ENCODE measurements at places on chromosomes 12 and 14.

DNA sequence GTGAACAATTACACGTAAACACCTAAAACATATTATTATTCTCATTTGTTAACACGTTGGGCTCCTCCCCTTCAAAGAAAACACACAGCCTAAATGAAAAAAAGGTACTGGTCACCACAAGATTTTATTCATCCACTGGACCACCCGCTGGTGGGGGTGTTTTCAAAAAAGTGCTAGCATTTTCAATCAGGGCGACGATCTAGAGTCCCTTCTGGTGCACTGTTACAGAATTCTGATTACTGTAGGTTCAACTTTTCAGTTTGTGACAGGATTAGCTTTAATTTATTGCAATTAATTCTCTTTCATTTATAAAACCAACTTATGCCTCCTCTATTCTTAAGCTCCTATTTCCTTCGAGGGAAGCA is 443 bp downstream of the MAGOHB start:
- DNase-seq = peak; percentile 36

GRCh38 chr12:104930388-104931326 is 27.4 kb downstream of the SLC41A2 start:
- no peak for DNase-seq

DNA sequence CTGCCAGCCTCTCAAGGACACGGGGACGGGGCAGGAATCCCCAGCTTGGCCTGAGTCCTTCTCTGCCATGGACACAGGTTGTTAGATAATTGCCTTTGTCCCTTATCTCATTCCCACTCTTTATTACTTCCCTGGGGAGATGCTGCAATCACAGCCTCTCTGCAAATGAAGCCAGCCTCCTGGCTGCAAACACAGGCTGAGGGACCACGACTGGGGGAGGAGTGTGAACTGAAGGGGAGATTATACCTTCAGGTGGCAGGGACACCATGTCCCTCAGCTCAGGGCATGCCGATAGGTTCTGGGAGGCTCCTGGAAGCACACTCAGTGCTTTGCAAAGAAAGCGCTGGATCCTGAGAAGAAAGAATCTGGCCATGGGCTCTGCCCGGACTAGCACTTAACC is 16.1 kb upstream of the CHGA start:
- no peak for DNase-seq

DNA sequence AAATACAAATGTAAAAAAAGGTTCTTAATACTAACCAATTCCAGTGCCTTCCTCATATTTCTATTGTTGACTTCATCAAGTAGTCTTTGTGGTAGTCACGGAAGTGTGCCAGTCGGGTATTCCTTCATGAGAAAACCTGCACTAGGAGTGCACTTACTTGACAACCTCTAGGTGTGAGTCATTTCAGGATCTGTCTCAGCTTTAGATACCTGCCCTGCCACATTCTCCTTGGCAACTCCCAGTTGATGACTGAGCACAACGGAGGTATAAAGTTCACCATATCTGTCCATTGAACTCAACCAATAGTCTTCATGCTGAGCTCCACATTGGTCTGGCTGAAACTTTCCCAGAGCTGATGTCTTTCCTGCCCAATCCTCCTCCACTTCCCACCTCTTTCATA is 215.7 kb downstream of the SYT10 start:
- no peak for DNase-seq

DNA sequence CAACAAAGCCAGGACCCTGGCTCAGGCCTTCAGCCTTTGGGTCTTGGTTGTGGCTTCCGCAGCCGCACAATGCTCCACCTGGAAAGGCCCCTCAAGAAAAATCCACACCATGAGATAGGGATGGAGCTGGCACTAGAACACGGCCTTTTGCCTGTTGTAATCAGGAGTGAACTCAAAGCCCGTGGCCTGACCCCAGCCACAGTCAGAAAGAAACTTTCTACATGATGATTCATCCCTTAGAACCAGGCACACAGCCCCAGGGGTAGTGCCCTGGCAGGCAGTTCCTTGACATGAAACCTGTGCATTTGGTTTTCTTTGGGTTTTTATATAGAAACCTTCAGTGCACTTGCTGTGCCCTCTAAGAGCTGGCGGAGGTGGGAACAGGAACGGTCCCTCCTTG is 5.1 kb downstream of the CLMN start:
- no peak for DNase-seq

GRCh38 chr14:64081174-64081746 is 212.9 kb downstream of the ESR2 start:
- DNase-seq = no peak

- no peak for DNase-seq
Measured at GRCh38 chr12:29582146-29582545, 84.7 kb upstream of the OVCH1 start.

DNA sequence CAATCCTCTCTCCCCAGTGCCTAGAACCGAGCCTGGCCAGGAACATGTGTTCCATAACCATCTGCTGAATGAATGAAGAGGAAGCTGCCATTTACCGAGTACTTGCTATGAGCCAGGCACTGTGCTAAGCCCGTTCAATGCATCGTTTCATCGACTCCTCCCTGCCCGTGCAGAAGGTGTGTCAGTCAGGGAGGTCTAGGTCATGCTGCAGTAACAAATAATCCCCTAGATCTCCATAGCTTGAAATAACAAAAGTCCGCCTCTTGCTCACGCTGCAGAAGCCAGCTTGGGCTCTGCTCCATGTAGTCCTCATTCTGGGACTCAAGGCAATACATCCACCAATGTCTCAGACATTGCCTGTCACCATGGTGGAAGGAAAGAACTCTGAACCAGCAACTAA is 101.3 kb downstream of the SCARB1 start:
- no peak for DNase-seq

DNA sequence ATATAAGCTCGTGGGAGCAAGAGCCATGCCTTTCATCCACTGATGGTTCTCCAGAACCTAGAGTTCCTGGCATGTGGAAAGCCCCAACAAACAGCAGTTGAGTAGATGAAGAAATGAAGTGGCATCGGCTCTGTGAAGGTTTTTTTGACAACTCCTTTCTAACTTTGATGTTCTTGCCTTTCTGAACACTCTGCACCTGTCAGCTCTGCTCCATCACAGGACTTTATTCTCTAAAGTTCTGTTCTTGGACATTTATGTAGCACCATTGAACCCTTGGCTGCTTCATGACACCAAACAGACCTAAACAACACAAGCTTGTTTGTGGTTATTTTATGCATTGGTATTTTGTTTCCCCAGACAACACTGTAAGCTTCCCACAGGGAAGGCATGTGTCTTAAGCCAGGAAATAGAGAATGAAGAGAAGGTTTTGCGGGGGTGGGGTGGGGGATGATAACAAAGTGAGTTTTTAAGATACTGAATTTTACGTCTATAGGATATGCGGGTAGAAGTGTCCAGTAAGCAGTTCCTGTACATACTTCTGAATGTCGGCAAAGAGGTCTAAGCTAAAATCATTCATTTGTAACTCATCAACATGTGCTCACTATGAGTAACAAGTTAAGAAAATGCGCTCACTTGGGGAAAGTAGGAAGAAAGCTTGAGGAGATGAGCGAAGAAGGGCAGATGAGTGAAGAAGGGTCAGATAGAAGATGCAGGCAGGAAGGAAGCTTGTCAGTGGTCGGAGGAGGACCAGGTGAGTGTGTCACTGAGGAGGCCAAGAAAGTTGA is 146.0 kb upstream of the PLEKHG7 start:
- no peak for DNase-seq

GRCh38 chr12:112105891-112106290 is 2.7 kb downstream of the NAA25 start:
- DNase-seq = no peak

DNA sequence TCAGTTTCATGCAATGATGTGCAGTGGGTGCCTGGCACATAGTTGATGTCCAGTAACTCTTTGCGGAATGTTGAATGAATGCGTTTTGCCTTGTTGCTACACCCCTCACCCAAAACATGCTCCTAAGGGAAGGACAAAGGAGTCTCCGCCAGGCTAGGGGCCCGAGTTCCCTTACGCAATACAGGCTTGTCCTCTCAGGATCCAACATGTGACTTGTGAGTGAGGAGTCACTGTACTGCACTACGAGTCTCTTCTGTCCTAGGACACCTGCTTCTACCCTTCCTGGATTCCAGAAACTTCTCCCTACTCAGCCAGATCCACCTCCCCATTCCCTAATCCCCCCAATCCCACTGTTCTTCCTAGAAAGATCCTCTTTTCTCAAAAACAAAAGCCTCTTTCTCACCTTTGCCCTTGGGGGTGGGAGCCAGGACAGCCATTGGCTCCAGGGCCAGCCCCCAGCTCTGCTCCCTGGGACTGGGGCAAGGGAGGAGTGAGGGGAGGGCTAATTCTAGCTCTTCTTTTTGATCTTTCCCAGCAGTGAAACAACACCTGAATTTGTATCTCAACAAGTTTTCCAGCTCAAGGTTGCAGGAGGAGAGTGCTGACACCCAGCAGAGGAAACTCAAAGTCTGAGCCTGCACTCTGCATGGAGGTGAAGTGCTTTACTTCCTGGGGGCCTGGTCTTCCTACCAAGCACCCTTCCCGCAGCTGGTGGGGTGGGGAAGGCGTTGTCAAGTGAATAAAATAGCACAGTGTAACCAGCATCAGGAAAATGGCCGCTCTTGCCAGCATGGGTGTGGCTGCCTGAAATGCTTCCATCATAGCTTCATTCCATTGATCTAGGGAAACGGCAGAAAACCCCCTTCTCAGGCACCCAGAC is 3.4 kb upstream of the OTUB2 start:
- no peak for DNase-seq

DNA sequence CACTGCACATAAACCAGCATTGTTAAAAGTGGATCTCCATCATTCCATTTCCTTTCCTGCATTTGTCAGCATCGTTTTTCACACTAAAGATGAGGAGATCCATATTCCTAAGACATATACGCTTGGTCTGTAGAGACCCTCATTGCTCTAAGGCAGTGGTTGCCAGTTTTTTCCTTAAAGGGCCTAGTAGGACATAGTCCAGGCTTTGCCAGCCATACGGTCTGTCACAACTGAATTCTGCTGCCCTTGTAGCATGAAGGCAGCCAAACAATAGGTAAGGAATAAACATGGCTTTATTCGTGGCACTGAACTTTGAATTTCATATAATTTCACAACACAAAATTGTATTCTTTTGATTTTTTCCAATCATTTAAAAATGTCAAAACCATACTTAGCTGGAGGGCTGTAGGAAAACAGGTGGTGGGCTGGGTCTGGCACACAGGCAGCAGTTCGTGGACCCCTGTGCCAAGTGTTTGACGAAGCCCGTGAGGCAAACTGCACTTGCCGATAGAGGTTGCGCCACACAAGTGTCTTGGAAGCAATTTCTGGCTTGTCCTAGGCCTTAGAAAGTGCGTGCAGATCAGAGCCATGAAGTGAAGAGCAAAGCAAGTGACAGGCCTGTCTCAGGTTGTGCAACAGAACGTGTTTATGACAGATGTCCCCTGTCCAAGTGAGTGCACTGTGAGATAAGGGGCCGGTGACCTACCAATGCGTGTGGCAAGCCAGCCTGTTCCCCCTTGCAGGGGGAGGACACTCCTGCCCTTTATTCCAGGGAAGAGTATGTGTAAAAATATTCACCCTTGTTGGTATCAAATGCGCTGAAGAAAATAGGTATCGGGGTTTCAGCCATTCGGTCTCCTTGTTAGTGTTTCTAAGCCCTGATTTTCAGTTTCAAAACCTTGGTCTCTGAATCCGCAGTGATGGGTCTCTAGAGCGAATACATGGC is 916 bp upstream of the CHPT1 start:
- DNase-seq = no peak

DNA sequence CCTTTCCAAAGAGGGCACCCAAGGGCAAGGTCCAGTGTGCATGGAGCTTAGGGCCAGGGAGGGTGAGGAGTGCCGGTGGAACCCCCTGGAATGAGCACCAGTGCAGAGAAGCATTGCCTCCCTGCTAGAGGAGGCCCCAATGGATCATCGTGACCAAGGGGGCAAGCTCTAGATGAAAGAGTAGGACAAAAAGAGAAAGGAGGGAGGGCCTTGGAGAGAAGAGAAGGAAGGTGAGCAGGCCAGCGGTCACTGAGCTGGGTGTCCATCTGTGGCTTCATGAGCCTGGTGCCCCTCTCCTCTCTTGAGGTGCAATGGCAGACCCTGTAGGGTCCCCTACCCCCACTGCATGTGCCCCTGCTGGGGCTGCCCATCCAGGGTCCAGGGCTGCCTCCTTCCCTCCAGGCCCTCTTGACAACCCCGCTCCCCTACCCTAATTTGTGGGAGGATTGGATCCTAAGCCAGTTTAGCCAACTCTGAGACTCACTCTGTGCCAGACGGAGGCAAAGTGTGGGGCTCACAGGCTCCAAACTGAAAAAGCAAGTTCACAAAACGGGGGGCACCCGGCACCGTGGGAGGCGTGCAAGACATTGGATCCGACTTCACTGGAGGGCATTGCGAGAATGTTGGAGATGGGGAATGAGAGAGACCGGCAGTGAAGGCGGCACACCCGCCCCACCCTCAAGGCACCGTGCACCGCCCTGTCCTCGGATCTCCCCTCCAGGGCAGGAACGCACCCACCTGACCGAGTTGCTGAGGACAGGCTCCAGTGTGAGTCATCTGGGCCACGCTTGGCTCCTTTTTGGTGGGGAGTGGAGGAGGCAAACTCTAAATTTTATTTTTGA is 207.5 kb downstream of the KIF26A start:
- no peak for DNase-seq

GRCh38 chr14:77738559-77739250 is 22.3 kb downstream of the SNW1 start:
- DNase-seq = no peak

DNA sequence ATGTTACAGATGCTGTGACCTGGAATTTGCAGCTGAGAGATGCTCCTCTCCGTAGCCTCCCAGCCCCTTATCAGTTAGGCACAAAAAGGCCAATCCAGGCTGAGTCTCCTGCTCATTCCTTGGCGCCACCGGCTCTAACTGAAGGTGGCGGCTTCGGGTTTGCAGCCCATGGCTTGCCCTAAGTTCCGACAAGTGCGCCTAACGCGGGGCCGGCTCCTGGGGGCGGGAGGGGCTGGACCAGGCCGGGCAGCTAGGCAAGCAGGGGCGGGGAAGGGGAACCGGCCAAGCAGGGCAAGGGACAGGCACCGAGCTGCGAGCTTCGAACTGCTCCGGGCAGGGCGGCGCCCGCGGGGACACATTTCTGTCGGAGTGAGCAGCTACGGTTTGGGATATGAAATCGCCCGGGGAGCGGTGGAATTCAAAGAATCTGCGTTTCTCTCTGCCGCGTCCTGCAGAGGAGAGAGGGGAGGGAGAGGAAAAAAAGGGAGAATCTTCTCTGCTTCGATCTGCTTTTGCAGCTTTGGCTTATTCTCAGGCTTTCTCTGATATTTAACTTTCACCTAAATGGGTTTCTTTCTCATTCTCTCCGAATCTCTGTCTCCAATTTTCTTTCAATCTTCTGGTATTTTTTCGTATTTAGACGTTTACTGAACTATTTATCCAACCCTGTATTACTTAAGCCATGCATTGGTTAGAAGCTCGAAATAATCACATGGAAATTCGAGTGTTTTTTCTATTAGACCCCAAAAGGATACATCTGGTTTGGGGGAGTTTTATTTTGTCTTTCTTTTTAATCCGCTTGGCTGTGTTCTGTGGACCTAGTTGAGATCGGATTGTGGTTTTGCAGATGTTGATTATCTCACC is 1.6 kb upstream of the HOXC12 start:
- no peak for DNase-seq

- DNase-seq = peak; percentile 8
Measured at GRCh38 chr12:50986966-50987737, 34.8 kb downstream of the HIGD1C start.
